ENCODE measurements at places on chromosomes 7 and 10.
A peak's percentile ranks its signal among the peaks of the same experiment; 100 is the strongest.

DNA sequence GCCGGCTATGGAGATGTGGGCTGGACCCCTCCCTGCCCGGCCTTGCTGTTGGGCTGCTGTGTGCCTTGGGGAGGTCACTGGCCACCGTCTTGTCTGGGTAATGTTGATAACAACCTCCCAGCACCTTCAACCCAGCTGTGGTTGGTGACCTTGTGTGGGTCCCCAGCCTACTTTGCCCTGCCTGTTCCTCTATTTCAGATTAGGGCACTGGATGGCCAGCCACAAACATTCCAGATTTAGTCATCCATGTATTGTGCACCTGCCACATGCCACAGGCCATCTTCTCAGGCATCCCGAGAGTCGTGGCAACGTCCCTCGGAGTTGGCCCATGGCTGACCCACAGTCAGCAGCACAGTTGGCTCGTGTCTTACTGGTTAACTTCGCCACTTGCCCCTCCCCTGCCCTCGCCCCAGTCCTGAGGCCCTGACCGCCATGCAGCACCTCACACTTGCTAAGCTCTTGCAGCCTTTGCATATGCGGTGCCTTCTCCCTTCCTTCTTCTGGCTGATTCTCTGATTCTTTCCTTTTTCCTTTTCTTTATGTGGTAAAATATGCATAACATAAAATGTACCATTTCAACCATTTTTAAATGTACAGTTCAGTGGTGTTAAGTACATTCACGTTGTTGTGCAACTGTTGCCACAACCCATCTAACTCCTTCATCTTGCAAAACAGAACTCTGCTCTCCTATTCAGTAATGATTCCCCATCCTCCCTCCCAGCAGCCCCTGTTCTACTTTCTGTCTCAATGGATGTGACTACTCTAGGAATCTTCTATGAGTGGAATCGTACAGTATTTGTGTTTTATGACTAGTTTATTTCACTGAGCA lies 60.6 kb downstream of the PRF1 start:
- no peak for DNase-seq

DNA sequence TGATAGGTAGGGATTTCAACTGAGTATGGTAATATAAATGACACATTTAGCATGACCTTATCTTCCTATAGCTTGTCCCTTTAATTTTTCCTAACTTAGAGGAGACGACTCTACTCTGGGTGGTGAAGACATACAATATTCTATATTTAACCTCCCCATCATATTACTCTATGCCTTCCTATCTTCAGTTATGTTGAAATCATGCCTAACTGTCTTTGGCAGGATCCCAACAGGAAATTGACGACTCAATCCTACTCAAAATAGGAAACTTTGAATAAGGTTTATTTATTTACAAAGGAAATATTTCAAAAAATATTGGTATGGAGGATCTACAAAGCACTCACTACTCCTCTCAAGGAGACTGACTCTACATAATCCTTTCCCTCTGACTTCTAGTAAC lies 24.1 kb upstream of the SEMA3A start:
- no peak for DNase-seq

GRCh38 chr10:121843379-121843778 lies 84.5 kb downstream of the ATE1 start:
- DNase-seq, result no peak

GRCh38 chr7:27478084-27478483 lies 184.6 kb downstream of the HIBADH start:
- no peak for DNase-seq

DNA sequence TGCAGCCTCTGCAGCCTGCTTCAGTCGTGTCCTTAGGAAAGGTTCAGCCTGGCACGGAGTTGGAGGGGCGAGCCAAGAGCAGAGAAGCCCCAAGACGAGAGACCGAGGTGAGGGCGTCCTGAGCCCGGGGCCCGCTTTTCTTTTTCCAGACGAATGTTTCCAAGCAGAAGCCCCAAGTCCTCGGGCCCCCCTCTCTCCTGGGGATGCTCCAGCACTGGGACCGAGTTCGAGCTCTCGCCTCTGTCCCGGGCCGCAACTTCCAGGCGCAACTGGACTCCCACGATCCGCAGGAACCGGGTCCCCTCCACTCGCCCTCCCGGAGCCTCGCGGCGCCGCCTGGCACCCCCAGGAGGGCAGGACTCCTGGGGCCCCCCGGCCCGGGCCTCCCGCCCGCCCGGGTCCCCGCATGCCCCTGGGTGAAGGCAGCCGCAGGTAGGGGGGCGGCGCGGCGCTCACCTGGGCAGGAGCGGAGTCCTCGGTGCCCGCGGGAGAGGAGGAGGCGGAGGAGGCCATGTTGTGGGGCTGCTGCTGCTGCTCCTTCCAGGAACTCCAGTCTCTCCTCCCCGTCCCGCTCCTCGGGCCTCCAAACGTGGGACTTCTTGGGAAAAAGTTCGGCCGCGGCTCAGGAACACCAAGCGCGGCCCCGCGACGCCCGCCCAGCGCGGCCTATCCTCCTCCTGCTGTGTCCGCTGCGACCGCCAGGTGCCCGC lies 45.3 kb upstream of the CDK1 start:
- no peak for DNase-seq

GRCh38 chr7:142804728-142805207 lies 34.0 kb downstream of the PRSS2 start:
- no peak for DNase-seq

DNA sequence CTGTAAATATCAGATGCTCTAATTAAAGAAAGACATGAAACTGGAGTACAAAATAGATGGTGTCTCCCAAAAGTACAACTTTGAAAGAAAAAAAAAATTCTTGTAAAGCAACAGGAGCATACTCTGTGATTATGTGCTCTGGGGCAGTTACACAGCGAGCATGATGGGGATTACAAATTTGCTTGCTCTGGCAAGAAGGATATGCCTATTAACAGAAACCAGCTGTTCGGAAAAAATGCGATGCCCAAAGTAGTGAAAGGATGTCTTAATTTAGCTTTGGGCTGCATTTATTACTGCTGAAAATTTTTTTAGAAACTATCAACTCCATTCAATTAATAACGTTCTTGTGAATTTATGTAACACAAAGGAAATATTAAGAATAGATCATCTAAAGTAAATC lies 256.9 kb upstream of the TPK1 start:
- no peak for DNase-seq

GRCh38 chr7:75033826-75034225 lies 39.8 kb downstream of the RCC1L start:
- DNase-seq, result no peak

DNA sequence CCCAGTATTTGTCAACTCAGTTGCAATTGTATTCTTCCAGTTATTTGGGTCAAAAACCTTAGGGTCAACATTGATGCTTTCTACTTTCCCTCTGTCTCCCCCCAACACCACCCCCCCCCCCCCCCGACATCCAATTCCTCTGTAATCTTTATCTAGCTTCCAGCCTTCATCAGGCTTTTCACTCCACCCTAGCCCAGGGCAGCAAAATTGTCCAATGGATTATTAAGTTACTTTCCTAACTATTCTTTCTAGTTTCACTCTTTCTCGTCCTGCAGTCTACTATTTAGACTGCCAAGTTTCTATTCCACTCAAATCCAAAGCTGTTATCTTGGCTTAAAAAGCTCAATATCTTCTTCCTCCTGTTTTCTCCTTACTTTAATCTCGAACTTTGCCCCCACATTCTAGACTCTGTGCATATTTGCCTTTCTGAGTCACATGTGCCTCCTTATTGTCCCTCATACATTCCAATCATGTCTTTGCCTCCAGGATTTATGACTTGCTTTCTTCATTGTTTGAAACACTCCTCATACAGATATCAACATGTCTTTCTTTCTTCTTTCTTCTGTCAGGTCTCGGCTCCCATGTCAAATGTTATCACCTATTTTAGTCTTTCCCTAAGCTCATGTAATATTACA lies 196.6 kb upstream of the TMEM196 start:
- DNase-seq, result no peak

DNA sequence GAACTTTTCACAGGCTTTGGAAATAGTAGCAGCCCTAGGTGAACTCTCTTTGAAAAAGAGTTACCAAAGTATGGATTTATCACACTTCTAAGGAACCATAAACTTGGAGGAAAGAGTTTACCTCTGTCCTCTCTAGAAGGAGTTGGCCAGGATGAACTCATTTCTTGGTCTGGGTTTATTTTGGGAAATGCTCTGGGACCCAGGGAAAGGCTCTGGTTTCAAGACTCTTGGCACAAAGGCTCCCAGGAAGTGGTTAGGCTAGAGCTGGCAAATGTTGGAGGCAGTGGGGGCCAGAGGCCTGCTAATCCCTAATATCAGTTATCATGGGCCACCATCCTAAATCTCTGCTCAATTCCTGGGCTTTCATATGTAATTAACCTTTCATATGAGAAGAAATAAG lies 36.3 kb upstream of the CDK6 start:
- DNase-seq, result no peak

GRCh38 chr10:101888251-101888949 lies 44.8 kb upstream of the KCNIP2 start:
- DNase-seq, result no peak

- DNase-seq, result peak; percentile 79
Observed at GRCh38 chr7:150898475-150899011, 46.2 kb downstream of the AOC1 start.

DNA sequence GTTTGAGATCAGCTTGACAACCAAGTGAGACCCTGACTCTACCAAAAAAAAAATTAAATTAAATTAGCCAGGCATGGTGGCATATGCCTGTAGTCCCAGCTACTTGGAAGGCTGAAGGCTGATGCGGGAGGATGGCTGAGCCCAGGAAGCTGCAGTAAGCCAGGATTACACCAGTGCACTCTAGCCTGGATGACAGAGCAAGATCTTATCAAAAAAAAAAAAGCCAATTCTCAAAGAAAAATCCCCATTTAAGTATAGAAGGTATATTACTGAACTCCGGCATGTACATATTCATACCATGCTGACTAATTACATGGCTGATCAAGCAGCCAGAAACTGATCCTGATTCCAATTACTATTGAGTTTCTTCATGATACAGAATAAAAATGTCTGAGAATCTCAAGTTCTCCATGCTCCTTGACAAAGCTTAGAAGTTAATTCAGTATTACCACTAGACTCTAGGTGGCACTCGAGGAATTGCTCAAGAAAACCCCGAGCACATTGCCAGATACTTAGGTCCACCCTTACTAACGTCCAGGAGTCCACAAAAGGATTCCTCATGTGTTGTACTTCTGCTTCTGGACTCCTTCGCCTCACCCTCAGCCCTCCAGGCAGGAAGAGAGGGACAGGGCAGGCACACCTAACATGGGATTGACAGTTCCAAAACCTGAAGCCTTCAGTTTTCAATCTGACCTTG lies 148.9 kb downstream of the PARD3 start:
- peak; percentile 73 for DNase-seq

DNA sequence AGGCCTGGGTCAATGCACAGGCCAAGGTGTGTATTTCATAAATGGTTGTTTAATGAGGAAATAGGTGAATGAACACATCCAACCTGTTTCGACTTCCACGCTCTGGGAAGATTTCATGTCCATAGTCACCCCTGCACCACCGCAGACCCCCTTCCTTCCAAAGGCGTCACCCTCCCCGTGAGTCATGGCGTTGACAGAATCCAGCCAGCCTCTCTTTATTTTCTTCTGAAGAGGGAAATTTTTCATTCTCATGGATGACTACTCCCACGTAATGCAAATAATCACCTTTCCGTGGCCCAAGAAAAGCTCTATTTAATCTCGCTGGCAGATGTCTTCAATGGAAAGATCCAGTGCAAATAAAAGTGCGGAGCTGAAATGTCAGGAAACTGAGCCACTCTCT lies 75.3 kb upstream of the FOXK1 start:
- DNase-seq, result no peak

GRCh38 chr10:8233049-8233448 lies 178.6 kb downstream of the GATA3 start:
- no peak for DNase-seq

DNA sequence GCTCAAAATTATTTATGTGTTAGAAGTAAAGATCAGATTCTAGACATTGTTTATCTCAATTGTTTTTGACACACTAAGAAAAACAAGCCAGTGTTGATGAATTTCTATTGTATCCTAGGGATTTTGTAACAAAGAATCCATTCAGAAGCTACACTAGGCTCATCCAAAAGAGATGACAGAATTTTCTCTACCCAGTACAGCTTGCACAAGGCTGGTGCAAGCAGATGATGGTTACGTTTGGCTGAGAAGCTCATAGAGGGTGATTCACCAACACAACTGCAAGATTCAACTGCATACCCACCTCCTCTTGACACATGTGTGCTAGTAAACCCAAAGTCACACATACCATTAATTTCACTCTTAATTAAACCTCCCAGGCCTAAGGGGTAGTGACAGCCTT lies 20.8 kb downstream of the GRM3 start:
- DNase-seq, result no peak

GRCh38 chr7:109868215-109868860 lies 1222.6 kb upstream of the LRRN3 start:
- DNase-seq, result no peak

DNA sequence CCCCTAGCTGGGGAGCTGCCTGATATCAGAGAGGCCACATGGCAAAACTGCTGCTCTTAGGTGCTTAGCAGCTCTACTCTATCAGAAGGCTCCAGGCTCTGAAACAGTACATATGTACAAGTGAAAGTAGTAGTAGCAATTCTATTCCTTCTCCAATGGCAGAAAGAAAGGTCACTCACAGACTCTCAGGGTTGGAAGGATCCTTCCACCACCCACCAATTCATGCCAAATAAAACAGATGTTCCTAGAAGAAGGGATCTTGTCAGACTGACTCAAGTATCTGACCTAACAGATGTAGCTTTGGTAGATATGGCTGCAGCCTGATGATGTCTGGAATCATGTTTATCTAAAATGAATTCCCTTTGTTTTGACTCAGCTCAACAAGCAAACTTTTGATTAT lies 8.0 kb upstream of the ALDH18A1 start:
- DNase-seq, result no peak

GRCh38 chr10:60521974-60522405 lies 132.3 kb upstream of the ANK3 start:
- no peak for DNase-seq

GRCh38 chr7:120658516-120658915 lies 199.4 kb downstream of the TSPAN12 start:
- no peak for DNase-seq

DNA sequence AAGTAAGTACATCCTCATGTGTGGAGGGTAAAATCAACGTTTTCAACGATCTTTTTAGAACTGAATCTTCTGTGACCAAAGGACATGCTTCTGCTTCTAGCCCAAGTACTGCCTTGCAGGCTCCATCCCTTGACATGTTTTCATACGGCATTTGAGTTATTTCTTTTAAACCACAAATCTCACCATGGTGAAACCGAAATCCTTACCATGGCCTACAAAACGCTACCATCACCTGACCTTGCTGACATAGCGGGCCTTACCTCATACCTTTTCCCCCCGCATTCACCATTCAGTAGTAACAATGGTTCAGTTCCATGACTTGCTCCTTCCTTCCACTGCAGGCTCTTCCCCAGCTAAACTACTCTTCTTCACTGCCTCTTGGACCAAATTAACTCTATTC lies 3.5 kb downstream of the RNF216 start:
- DNase-seq, result no peak
